ENCODE measurements at places on chromosomes 1 and 21.

DNA sequence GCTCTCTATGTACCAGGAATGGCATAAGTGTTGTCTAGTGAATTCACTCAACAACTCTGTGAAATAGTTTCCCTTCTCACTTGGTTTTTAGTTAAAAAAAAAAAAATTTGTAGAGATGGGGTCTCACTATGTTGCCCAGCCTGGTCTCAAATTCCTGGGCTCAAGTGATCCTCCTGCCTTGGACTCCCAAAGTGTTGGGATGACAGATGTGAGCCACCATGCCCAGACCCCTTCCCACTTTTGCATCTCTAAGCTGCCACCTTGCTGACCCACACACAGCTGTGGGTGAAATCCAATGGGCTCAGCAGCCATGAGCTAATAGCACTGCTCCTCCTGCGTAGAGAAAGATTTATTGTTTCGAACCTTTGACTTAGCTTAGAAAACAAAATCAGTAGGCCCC lies 33.5 kb downstream of the NEK2 start:
- no peak for DNase-seq

GRCh38 chr1:200366577-200367253 lies 43.1 kb downstream of the ZNF281 start:
- DNase-seq: no peak

DNA sequence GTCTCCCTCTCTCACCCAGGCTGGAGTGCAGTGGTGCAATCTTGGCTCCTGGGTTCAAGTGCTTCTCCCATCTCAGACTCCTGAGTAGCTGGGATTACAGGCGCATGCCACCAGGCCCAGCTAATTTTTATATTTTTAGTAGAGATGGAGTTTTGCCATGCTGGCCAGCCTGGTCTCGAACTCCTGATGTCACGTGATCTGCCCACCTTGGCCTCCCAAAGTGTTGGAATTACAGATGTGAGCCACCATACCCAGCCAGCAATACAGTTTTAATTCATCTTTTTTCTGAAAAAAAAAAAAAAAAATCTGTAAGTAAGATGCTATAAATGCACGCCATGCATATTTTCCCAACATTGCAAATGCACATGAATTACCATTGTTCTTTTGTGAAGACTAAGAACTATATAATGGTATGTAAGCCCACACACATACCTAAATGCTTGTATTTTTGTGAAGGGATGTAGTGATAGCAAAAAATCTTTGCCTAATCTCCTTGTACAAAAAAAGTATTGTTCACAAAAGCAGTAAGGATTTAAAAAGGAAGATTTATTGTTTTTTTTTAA lies 8.0 kb downstream of the LAMC2 start:
- no peak for DNase-seq

- DNase-seq: no peak
Observed at GRCh38 chr1:187665483-187665882, 836.7 kb downstream of the PLA2G4A start.

GRCh38 chr21:44710294-44710665 lies 1.1 kb downstream of the TSPEAR start:
- DNase-seq: peak; percentile 58

GRCh38 chr1:188249811-188250210 lies 1421.1 kb downstream of the PLA2G4A start:
- no peak for DNase-seq

DNA sequence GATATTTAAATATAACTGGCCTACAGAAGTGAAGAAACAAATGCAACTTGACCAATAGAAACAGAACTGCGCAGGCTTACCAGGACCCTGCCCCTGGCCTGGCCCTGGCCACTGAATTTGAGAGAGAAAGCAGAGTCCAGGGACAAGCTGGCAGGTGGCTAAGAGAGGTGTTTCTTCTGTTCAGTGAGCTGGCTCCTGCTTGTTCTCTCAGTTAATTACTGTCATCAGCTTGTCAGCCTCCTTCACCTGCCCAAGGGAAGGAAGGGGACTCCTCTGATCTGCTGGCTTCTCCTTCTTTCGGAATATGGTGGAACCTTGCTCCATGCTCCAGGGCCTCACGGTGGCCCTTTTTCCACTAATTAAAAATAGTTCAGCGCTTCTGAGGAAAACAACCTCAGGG lies 388.4 kb downstream of the DISC1 start:
- no peak for DNase-seq

- DNase-seq: no peak
Observed at GRCh38 chr1:171494076-171494475, 8.7 kb downstream of the PRRC2C start.

- DNase-seq: no peak
Observed at GRCh38 chr1:17089506-17089905, 29.7 kb downstream of the PADI2 start.

GRCh38 chr1:182185842-182186756 lies 124.6 kb upstream of the ZNF648 start:
- DNase-seq: no peak

- DNase-seq: no peak
Observed at GRCh38 chr1:44515416-44515815, 110.4 kb downstream of the RNF220 start.

- DNase-seq: no peak
Observed at GRCh38 chr1:175820456-175821025, 77.1 kb upstream of the TNR start.

GRCh38 chr1:204448344-204448964 lies 36.8 kb upstream of the PPP1R15B start:
- DNase-seq: no peak

DNA sequence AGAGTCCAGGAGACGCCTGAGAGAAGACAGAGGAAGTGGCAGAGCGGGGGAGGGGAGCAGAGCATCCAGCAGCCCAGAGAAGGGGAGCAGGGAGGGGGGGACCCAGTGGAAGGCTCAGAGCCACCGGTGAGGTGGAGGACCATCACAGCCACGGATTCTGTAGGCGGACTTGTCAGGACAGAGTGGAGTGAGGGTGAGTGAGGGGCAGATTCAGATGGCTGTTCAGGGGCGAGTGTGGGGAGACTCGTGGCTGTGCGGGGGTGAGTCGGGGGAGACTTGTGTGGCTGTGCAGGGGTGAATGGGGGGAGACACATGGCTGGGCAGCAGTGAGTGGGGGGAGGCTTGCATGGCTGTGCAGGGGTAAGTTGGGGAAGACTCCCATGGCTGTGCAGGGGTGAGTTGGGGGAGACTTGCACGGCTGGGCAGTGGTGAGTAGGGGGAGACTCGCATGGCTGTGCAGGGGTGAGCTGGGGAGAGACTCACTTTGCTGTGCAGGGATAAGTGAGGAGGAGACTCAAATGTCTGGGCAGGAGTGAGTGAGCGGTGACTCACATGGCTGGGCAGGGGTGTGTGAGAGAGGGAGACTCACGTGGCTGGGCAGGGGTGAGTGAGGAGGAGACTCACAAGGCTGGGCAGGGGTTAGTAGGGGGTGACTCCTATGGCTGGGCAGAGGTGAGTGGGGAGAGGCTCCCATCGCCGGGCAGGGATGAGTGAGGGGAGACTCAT lies 56.8 kb upstream of the ABCG1 start:
- peak; percentile 56 for DNase-seq

DNA sequence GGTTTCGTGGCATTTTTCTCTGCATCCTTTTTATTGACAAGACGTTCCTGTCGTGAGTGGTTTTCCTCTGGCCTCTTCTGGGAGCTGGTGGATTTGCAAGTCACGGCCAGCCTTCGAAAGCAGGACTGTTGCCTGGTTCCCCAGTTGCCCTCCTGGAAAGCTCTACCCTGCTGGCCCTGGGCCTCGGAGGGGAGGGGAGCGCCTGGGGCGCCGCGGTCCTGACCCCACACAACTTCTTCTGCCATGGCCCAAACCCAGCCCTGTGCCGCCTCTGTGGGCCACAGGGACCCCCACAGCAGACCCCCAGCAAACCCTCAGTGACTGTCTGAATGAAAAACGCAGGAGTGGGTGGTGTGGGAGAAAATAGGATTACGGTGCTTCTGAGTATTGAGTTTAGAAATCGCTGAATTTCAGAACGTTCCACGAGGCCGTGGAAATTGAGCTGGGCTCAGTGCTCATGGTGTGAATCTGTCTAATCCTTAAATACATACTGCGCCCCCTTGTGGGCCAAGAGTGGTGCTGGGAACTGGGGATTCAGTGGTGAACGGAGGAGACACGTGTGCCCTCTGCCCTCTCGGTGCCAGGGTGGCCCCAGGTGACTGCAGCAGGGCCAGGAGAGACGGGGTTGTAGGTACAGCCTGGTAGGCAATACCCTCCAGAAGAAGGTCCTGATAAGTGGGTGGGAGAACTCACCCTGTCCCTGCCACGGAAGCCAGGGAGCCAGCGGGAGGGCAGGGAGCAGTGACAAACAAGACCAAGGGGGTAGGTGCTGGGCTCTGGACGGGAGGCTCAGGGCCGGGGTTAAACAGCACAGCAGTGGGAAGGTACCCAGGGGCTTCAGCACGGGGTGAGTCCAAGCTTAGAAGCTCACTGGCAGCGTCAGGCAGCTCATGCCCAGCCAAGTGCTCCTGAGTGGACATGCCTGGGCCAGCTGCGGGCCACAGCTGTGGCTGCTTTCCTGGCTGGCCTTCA lies 101.2 kb upstream of the COL6A1 start:
- no peak for DNase-seq

DNA sequence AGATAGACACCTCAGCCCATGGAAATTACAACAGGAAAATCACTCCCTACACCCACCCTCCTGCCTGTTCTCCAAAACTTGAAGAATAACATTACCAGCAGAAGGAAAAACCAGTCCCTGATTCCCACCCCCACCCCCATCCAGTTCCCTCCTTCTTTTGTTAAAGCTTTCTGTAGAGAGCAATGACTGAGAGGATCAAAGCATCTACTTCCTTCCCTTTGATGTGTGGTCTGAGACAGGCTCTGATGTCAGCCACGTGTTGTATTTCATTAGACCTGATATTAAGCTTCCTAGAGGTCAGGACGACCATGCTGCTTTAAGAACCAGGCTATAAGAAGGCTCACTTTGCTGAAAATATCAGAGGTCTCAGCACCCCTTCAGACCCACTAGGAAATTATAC lies 73.9 kb upstream of the HAO2 start:
- no peak for DNase-seq

- DNase-seq: no peak
Observed at GRCh38 chr1:112454316-112454715, 54.4 kb upstream of the WNT2B start.

- DNase-seq: no peak
Observed at GRCh38 chr1:219587401-219587800, 25.5 kb downstream of the ZC3H11B start.

DNA sequence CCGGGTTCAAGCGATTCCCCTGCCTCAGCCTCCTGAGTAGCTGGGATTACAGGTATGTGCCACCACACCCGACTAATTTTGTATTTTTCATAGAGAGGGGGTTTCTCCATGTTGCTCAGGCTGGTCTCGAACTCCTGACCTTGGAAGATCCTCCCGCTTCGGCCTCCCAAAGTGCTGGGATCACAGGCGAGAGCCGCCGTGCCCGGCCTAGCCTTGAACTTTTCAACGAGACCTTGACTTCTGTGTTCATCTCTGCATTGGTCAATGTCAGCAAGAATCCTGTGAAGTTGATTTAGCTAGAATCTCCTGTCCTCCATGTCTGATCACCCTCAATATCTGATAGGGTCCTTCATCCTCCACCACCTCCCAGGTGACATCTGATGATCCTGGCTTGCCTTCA lies 11.4 kb upstream of the CNR2 start:
- no peak for DNase-seq

DNA sequence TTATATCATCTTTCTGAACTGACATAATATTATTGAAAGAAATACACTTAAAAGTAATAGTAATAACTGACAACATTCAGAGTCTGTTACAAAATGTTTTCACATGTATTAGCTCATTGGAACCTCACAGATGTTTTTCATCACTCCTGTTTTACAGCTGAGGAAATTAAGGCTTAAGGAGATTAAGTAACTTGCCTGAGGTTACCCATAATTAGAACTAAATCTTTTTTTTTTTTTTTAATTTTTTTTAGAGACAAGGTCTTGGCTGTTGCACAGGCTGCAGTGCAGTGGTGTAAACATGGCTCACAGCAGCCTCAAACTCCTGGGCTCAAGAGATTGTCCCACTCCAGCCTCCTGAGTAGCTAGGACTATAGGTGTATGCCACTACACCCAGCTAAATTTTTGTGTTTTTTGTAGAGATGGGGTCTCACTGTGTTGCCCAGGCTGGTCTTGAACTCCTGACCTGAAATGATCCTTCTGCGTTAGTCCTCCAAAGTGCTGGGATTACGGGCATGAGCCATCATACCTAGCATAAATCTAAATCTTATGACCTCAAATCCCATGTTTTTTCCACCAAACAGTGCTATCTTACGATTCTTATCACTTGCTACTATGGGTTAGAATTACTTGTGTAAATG lies 64.7 kb upstream of the MACF1 start:
- no peak for DNase-seq

- no peak for DNase-seq
Observed at GRCh38 chr1:81850031-81850430, 49.3 kb downstream of the ADGRL2 start.

DNA sequence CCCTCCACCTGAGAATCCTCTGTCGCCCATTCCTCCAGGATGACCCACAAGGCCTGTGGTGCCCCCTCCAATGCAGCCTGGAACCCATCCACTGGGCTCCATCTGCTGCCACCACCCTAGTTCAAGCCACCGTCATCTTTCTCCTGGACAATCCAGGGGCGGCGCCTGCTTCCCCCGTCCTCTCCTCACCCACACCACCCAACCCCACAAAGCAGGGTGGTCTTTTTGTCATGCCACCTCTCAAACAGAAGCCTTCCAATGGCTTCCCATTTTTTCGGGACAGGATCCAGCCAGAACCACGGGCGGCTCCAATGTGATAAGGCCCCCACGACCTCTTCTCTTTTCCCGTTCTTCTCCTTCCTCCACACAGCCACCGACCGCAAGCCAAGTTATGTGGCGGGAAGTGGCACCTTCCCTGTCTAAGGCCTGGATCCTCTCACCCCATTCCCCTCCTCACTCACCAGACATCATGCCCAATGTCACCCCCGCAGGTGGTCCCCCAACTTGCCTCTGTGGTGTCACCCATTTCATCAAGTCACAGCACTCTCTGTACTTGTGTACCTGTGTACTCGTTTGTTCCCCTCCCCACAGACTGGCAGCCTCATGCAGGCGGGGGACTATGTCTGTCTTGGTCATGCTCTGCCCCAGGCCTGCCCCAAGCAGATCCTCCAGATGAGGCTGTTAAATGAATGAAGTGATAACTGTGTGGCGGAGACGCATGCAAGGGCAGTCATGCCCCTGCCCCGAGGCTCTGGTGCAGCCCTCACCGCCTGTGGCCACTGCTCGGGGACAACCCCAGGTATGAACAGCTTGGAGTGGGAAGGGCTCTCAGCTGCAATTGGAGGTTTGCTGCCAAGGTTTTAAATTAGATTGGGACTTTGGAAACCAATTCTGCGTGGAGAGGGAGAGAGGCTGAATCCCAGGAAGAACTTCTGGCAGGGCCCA lies 11.0 kb downstream of the UBXN11 start:
- no peak for DNase-seq

DNA sequence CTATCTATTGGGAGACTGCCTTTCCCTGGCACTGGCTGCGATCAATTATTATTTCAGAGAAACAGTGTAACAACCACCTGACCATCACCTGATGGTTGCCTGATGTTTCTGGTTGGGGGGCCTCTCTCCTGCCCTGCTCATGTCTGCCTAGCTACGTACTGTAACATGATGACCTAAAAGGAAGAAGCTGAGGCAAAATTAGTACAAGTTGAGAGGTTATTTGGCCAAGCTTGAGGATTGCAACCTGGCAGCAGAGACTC lies 58.3 kb downstream of the OLFML3 start:
- no peak for DNase-seq

- DNase-seq: no peak
Observed at GRCh38 chr1:216459651-216460207, 36.5 kb upstream of the USH2A start.

Data from left forelimb (tissue), 1 donor.